ENCODE measurements at places on chromosomes 16 and 17. TPM values are rescaled to one million over a fixed set of nuclear protein-coding genes. Genes with fewer than 3 reads are reported as not detected.
A peak's percentile ranks its signal among the peaks of the same experiment; 100 is the strongest.

Gene ODAD4
- 0.61 TPM for total RNA-seq

Gene SLC6A2
- total RNA-seq = 0.26 TPM

DNA sequence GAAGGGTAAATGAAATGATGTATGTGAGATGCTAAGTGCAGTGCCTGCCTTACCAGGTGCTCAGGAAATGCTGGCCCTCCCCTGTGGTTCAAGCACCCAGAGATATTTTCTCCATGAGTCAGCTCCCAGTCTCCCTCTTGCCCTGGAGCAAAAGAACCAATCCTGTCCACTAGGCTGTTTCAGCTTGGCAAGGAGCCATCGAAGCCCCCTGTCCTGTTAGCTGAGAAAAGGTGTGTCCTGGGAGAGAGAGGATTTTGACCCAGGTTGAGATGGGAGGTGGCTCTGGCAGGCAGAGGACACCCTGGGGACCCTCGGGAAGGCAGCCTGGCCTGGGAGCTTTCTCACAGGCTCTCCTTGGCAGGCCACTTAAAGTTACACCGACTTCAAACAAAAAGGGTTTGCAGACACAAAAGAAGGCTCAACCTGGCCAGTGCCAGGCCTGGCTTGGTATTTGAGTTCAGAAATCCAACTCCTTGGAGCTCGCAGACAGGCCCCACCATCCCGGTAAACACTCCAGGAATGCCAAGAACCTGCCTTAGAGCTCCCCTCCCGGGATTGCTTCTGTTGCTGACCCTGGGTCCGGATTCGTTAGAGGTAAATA is 29.6 kb downstream of the NTN1 start:
- no peak overlapping the region for H3K4me3 ChIP-seq
- no peaks in the 10 kb centered on the region for H3K4me1 ChIP-seq
- no peaks in the 10 kb centered on the region for H3K27me3 ChIP-seq
- no peak for DNase-seq
- no peaks in the 10 kb centered on the region for H3K36me3 ChIP-seq

DNA sequence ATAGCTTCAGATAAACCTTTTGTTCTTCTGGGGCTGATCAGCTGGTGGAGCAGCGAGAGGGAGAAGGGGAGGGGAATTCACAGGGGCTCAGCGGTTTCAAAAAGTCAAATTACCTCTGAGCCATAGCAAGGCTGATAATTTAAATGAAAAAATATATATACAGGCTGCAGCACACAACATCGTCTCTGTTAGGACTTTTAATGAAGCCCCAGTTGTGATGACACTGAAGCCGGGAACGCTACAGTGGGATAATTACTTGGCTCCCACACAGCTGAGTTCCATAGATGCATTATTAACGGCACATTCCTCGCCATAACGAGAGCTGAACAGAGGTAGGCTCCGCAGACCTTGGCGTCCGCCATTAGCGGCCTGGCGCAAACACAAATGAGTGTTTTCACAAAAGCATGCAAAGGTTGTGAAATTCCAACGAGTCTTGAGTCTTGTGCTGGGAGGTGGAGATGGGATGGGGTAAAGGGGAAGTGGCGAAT is 216.0 kb downstream of the C16orf78 start:
- DNase-seq = no peak
- H3K27me3 ChIP-seq = no peaks in the 10 kb centered on the region
- H3K36me3 ChIP-seq = no peaks in the 10 kb centered on the region
- no peak overlapping the region for H3K4me3 ChIP-seq

DNA sequence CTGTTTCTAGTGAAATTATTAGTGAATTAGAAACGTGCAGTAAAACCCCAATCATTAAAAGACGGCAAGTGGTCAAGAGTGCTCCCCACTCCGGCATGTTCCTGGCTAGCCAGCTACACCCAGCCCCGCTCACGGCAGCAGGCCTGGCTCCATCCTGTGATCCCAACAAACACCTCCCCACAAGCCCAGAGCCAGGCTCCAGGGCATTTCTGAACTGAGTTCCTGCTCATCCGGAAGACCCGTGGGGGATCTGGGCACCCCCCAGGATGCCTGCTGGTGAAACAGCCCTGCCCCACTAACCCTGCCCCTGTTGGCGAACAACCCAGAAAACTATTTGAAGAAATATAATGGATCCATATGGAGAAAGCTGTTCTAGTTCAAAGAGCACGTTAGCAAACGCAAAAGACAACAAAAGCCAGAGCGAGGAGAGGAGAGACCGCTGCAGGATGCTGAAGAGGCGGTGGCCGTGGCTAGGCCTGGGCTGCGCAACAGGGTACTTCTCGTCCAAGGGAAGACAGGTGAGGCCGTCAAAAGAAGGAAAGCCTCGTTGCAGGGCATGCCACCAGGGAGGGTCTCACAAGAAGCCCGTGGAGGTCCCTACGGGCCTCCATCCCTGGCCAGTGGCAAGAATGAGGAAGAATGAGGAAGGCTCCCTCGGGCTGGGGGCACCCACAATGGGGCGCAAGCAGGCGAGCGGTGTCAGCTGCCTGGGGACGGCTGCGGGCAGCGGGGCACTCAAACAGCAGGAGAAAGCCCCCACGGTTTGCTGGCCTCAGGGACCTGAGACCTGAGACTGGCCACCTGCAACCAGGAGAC is 19.2 kb downstream of the SLC16A3 start:
- H3K27ac ChIP-seq = no peak overlapping the region
- no peaks in the 10 kb centered on the region for H3K36me3 ChIP-seq
- H3K27me3 ChIP-seq = no peaks in the 10 kb centered on the region

DNA sequence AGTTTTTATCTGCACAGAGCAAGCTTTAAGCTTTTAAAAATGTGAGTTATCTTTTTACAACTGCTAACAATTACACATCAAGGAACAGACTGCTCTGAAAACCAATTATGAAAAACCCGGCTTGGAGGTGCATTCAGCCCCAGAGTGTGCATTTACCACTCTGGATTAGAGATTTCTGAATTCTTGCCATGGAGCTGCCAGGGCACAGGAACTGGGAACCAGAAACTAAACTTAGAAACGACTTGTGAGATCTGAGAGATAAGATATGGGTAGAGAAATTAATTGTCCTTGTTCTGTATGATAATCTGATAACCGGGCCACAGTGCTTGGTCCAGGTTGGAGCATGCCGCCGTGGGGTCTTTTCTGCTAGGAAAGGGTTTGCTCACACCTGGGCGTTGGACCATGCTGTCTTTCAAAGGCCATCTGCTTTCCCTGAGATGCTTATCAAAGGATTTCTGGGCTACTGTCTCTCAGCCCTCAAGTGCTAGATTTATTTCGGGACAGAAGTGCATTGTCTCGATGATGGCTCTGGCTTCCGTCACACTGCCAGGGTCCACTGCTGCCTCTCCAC is 210.0 kb downstream of the MAF start:
- no peaks in the 10 kb centered on the region for H3K27me3 ChIP-seq
- H3K4me3 ChIP-seq = no peak overlapping the region
- no peaks in the 10 kb centered on the region for H3K36me3 ChIP-seq
- no peak overlapping the region for H3K27ac ChIP-seq
- DNase-seq = no peak

DNA sequence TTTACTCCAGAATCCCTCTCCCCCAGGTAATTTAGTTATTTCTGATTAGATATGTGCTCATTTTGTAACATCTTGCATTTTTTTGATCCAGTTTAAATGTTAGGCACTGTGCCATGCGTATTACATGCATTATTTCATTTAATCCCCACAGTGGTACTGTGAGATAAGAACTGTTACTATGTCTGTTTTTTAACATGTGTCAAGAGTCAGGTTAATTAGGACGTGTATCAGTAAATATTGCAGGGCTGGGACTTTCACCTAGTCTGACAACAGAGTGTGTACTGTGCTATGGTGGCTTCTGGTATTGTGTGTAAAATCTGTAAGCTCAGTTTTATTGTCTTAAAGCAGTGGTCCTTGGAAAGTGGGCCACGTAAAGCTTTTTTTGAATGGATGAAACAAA is 10.6 kb downstream of the RSPRY1 start:
- H3K4me1 ChIP-seq = no peaks in the 10 kb centered on the region
- no peak overlapping the region for H3K27ac ChIP-seq
- no peak overlapping the region for H3K4me3 ChIP-seq
- no peaks in the 10 kb centered on the region for H3K27me3 ChIP-seq

DNA sequence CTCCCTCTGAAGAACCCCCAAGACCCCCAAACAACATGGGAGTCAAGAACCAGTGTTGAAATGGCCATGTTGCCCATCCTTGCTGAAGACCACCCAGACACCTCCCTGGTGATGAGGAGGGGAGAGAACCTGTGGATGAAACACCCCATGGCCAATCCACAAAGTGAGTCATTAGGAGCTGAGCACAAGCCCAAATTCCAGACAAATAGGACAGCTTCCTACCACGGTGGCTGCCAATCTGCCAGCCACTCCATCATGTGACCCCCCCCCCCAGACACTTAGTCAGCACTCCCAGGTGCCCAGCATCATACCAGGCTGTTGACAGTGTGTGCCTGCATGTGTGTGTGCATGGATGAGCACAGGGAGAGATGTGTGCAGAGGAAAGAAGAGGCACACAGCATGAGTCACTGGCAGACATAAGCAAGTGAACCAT is 26.4 kb upstream of the RPL38 start:
- no peaks in the 10 kb centered on the region for H3K27me3 ChIP-seq
- no peak overlapping the region for H3K27ac ChIP-seq
- no peaks in the 10 kb centered on the region for H3K36me3 ChIP-seq
- H3K4me3 ChIP-seq = no peak overlapping the region
- no peaks in the 10 kb centered on the region for H3K4me1 ChIP-seq

DNA sequence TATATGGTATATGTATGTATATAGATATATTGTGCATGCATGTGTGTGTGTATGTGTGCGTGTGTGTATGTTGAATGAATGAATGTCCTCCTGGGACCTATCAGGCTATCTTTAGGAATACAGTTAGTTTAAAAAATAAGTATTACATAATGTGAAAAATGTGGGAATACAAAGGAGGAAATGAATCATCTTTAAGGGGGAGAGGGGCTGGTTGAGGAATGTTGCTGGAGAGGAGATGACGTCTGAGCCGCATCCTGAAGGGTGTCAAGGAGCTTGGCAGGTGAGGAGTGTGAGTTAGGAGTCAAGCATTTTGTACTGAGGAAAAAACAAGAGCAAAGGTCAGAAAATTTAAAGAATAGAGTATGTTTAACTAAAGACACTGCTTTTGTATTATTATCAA is 62.4 kb upstream of the NLK start:
- no peaks in the 10 kb centered on the region for H3K27me3 ChIP-seq
- no peak overlapping the region for H3K4me3 ChIP-seq
- H3K4me1 ChIP-seq = no peaks in the 10 kb centered on the region
- DNase-seq = no peak
- H3K27ac ChIP-seq = no peak overlapping the region
- H3K36me3 ChIP-seq = no peaks in the 10 kb centered on the region

GRCh38 chr17:33055746-33056145 is 64.1 kb downstream of the SPACA3 start:
- no peak overlapping the region for H3K4me3 ChIP-seq
- DNase-seq = no peak
- H3K27me3 ChIP-seq = peaks cover under 1% of the 10 kb centered on the region
- H3K27ac ChIP-seq = no peak overlapping the region
- H3K4me1 ChIP-seq = no peaks in the 10 kb centered on the region

DNA sequence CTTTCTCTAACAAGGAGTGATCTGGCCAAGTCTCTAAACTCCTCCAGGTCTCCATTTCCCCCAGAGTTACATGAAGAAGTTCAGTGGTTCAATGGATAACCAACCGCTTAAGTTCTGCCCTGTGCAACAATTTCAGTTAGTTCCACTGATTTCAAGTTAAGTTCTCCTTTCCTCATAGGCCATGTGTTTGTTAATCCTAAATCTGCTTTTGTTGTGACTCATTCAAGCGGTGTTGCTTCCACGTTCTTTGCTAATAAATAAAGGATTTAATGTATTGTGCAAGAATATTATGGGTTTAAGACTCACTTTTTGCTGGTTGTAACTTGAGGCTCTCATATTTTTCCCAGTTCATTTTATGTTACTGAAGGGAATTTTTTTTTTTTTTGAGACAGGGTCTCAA is 36.3 kb downstream of the GNA13 start:
- no peak for DNase-seq
- H3K4me1 ChIP-seq = peaks cover 41% of the 10 kb centered on the region
- H3K27ac ChIP-seq = no peak overlapping the region
- H3K36me3 ChIP-seq = no peaks in the 10 kb centered on the region
- no peaks in the 10 kb centered on the region for H3K27me3 ChIP-seq
- H3K4me3 ChIP-seq = no peak overlapping the region

- no peak overlapping the region for H3K27ac ChIP-seq
- peaks cover 99% of the 10 kb centered on the region for H3K36me3 ChIP-seq
- no peaks in the 10 kb centered on the region for H3K27me3 ChIP-seq
Measured at GRCh38 chr17:80345321-80345720, 69.6 kb upstream of the ENDOV start.

GRCh38 chr17:13542636-13543035 is 59.1 kb downstream of the HS3ST3A1 start:
- H3K36me3 ChIP-seq = no peaks in the 10 kb centered on the region
- H3K4me3 ChIP-seq = no peak overlapping the region
- no peaks in the 10 kb centered on the region for H3K4me1 ChIP-seq
- H3K27me3 ChIP-seq = no peaks in the 10 kb centered on the region
- no peak for DNase-seq
- no peak overlapping the region for H3K27ac ChIP-seq

- H3K4me3 ChIP-seq = no peak overlapping the region
- peaks cover 15% of the 10 kb centered on the region for H3K4me1 ChIP-seq
- H3K27me3 ChIP-seq = no peaks in the 10 kb centered on the region
- H3K27ac ChIP-seq = no peak overlapping the region
- H3K36me3 ChIP-seq = no peaks in the 10 kb centered on the region
- DNase-seq = no peak
Measured at GRCh38 chr17:18920911-18921441, 31.0 kb upstream of the SLC5A10 start.

GRCh38 chr16:56711862-56712261 is 18.1 kb upstream of the NUP93 start:
- no peaks in the 10 kb centered on the region for H3K4me1 ChIP-seq
- H3K27ac ChIP-seq = no peak overlapping the region
- no peak for DNase-seq
- no peak overlapping the region for H3K4me3 ChIP-seq
- H3K36me3 ChIP-seq = no peaks in the 10 kb centered on the region

GRCh38 chr17:1834380-1835149 is 4.8 kb downstream of the RPA1 start:
- peaks cover 9% of the 10 kb centered on the region for H3K4me1 ChIP-seq
- H3K27ac ChIP-seq = no peak overlapping the region
- no peaks in the 10 kb centered on the region for H3K27me3 ChIP-seq
- DNase-seq = no peak
- H3K36me3 ChIP-seq = no peaks in the 10 kb centered on the region

GRCh38 chr16:60405286-60405685 is 1631.0 kb downstream of the CDH8 start:
- H3K36me3 ChIP-seq = no peaks in the 10 kb centered on the region
- no peak for DNase-seq
- no peaks in the 10 kb centered on the region for H3K27me3 ChIP-seq
- no peak overlapping the region for H3K27ac ChIP-seq
- H3K4me1 ChIP-seq = no peaks in the 10 kb centered on the region
- no peak overlapping the region for H3K4me3 ChIP-seq

- peak; percentile 25 for DNase-seq
- no peaks in the 10 kb centered on the region for H3K36me3 ChIP-seq
- H3K27me3 ChIP-seq = no peaks in the 10 kb centered on the region
- no peak overlapping the region for H3K4me3 ChIP-seq
Measured at GRCh38 chr16:24838554-24839266, 7.1 kb upstream of the SLC5A11 start.

All from adrenal gland (tissue), 19 donors.